ENCODE measurements at places on chromosomes 7 and 10.

- peak; percentile 52 for DNase-seq
Observed at GRCh38 chr10:50622706-50623662, 772 bp downstream of the SGMS1 start.

- no peak for DNase-seq
Observed at GRCh38 chr10:48467669-48468068, 137.2 kb downstream of the ARHGAP22 start.

DNA sequence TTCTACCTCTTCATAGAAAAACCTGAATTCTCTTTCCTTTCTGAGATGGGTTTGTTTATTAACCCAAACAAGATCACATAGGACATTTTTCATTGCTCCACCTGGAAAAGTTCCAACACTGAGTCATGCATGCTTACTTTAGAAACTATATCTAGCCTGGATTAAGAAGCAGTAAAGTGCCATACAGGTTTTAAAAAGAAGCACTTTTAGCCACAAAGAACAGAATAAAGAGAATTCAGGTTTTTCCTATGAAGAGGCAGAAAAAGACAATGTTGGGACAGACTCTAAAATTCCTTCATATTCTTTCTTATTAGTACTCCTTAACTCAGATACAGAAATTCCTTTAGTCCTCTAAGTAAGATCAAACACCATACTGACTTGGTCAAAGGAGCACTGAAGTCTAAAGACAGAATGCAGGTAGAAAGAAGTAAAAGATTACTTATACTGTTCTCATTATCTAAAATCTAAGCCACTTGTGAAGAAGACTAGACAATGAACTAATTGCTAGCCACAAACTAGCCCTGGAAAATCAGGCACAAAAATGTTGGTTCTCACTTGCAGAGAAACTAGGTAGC lies 241.3 kb downstream of the ANK3 start:
- no peak for DNase-seq

DNA sequence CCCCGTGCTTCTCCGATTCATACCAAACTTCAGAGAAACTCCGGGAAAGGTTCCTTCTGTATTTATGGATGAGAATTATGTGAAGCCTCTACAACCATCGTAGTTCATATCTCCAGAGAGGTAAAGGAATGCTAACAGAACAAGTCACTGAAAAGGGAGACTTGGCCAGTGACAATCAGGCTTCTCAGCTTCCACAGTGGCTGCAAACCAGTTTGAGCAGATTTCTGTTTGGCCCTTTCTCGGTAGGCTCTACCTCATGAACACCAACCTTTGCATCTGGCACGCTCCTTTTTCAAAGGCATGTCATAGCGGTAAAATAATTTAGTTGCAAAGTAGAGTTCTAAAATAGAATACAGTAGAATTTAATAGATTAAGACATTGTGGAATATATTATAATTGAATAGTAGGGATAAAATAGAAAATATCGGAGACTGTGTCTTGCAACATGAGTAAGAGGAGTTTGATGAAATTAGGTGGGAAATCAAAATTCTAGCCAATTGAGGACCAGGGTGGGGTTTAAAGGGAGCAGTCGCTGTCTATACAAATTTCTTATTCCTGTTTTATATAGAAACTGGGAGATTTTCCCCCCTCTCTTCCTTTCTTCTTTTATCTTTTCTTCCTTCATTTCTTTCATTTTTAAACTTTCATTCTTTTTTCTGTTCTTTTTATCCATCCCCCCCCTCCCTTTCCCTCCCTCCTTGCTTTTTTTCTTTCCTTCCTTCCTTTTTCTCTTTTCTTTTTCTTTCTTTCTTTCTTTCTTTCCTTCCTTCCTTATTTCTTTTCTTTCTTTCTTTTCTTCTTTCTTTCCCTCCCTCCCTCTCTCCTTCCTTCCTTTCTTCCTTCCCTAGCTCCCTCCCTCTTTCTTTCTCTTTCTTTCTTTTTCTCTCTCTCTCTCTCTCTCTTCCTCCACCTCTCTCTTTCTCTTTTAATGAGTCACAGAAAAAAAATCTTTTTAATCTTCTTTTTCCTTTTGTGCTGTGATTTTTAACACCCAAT lies 161.5 kb upstream of the KLF6 start:
- no peak for DNase-seq

GRCh38 chr7:78510580-78511188 lies 712.1 kb downstream of the PHTF2 start:
- DNase-seq = no peak

DNA sequence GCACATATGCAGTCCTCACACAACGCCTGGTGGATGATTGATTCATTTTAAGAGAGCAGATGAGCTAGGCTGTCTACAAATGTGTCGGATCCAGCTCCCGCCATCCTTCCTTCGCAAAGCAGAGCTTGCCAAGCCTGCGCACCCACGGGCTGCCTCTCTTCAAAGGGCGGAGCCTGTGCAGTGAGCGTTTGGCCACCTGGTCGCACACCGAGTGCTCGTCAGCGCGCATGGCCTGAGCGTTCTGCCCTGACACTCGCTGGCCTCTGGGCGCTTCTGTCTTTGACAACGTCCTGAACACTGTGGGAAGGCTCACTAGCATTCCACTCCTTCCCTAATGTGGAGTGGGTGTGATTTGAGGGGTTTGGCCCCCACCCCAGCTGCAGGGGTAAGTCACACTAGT lies 47.1 kb upstream of the TMEM72 start:
- DNase-seq = no peak

GRCh38 chr7:153190452-153190851 lies 430.9 kb downstream of the ACTR3B start:
- DNase-seq = peak; percentile 3
